ENCODE measurements at places on chromosomes 1 and 21. TPM values are rescaled to one million over a fixed set of nuclear protein-coding genes. Genes with fewer than 3 reads are reported as not detected.

PRELP gene
- not detected for total RNA-seq

TMPRSS15 gene
- not detected for total RNA-seq

NBPF6 gene
- total RNA-seq: not detected

PEAR1 gene
- total RNA-seq: not detected

PDC gene
- total RNA-seq: not detected

TTC39A gene
- total RNA-seq: 0.38 TPM

ASCL5 gene
- total RNA-seq: not detected

KLHDC7A gene
- not detected for total RNA-seq

All from activated B cell treated with CpG ODN at 0.5 μM for 24 hours (primary cell).